A549 (cell line): ENCODE measurements at places on chromosomes 2 and 18.

DNA sequence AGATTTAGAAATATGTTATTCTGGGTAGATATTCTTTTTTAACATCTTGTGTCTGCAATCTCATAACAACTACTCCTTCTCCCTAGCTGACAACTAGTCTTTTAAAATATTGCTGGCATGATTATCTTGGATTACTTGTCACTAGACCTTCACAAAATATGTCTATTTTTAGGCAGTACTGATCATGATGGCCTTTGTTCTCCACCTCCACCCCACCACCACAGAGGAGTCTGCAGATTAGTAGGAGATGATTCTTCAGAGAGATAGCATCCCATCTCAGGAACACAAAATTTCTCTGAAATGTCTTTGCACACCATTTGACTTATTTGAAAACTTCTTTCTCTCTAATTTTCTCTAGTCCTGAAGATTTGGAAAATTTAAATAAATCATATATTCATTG lies 338.1 kb upstream of the SPHKAP start:
- DNase-seq, result no peak

DNA sequence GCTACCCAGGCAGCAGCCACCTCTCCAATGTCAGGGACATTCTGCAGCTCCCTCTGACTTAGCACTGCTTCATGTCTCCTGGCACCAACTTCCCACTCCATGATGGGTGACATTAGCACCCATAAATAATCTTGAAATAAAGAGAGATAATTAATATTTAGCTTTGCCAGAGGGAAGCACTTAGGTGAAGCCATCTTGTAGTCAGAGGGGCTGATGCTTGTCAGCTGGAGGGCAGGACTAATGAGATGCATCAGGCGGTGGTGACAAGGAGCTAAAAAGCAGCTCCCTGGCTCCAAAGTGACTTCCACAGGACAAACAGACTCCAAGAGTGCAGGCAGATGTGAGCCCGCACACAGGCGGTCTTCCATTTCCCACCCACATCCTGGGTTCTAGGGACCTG lies 153.0 kb upstream of the ID2 start:
- DNase-seq, result no peak

- no peak for DNase-seq
These were observed 97.6 kb downstream of the MYCN start for GRCh38 chr2:16037808-16038457.

DNA sequence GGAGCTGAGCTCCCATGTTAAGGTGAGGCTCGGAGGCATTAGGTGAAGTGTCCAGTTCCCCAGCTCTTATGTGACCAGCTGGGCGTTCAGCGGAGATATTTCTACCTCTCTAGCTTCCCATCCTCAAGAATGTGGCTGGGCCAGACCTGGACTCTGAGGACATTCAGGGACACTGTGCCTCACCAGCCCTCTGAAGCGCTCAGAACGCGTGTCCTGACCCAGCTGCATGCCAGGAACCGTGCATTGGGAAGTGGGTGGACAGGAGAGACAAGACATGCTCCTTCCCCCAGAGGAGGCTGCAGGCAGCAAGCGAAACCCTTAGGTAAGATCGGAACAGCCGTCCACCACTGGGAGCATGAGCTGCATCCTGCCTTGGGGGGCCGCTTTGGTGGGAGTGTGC lies 38.0 kb upstream of the GPAT2 start:
- no peak for DNase-seq

GRCh38 chr2:214069254-214069653 lies 341.6 kb upstream of the VWC2L start:
- peak; percentile 52 for DNase-seq

DNA sequence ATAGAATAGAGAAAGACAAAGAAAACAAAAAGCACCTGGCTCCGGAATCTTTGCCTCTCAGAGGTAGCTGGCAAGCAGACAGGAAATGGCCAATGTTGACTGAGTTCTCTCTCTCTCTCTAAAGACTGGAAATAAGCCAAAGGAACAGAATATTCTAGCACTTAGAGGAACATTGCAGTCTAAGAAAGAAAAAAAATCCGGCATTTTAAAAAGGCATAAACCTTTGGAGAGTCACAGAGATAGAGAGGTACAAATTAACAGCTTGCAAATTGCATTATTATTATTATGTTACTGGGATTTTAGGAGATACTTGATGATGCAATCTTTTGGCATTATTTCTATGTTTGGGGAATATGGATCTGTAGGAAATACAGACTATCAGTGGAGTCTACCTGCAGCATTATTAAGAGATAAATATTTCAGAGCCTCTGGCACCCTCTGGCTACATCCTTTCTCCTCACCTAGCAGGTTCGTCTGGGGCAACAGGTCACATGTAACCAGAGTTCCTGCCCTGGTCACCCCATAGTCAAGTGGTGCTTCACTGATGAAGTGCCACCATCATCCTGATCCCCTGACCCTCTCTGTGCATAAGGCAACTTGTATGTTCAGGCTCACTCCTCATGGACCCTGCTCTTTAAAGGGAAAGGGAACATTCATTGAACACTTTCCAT lies 318.9 kb upstream of the ACVR2A start:
- DNase-seq, result no peak

DNA sequence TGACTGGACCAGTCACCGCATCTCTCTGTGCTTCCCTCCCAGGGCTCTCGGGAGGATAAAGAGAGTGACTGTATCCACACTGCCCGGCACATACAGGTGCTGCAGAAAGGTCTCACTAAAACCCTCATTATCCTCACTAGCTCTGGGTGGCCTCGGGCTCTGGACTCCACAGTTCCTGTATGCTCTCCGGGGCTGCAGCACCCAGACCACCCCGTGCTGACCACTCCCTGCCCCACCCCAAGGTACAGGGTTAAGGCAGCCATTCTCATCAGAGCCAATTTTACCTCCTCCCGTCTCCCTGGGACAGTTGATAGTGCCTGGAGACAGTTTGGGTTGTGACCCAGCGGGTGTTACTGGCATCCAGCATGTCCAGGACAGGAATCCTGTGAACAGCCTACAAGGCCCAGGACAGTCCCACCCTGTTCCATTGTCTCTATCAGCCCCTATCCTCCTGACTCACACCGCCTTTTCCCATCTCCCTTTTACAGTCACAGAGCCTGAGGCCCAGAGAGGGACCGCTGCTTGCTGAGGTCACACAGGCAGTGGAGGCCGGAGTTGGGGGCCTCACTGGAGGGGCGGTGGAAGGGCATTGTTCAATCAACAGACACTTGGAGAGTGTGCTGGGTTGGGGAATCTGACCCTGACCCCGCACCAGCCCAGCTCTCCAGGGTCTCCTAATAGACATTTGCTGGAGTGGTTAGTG lies 1.7 kb downstream of the ZAP70 start:
- no peak for DNase-seq

DNA sequence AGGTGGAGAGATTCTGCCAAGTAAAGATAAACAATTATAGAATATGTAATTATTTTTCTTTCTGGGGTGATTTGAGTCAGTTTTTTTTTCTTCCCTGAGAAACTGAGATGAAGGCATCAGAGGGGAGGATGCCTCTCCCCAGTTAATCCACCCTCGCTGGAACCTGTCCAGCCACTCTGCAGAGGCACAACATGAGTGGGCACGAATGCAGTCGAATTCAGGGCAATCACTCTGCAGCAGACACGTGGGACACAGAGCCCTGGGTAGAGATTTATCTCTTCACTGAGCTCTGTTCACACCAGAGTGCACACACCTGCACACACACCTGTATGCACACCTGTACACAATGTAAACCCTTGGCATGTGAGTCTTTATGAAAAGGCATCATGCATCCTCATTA lies 154.2 kb downstream of the DCDC2C start:
- DNase-seq, result no peak

GRCh38 chr18:23982155-23983079 lies 32.1 kb upstream of the TTC39C start:
- peak; percentile 19 for DNase-seq

DNA sequence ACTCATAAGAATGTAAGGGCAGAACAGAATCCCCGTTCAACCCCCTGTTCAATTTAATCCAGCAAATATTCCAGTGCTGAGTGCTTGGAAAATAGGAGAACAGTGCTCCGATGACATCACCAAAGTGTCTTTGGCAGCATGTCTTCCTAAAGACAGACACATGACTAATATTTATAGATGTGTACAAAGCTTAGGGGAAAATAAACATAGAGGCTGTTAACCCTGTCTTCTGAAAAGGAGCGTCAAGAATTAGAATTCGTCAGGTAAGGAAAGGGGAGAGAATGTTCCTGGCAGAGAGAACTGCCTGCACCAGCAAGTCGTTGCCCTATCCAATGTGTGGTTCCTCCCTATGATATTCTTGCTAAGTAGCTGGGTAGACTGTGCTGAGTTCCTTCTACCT lies 72.7 kb downstream of the PLB1 start:
- DNase-seq, result no peak

DNA sequence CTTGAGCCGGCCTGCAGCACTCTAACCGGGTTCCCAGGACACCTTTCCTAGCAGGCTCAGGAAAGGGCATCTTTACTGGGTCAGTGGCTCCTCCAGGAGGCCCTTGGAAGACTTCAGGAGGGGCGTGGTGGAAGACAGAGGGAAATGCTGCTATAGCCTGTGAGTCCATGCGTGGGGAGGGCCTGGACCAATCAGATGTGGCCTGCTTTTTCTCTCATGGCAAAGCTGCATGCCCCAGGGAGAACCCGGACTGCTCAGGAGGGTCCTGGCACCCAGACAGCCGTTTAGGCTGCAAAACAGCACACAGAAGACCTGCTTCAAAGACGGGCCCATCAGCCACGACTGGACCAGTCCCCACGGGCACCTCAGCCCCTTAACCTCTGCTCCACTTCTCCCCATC lies 84.4 kb downstream of the EIPR1 start:
- DNase-seq, result no peak

- DNase-seq, result no peak
These were observed 178.3 kb upstream of the SERPINE2 start for GRCh38 chr2:224217233-224217961.

DNA sequence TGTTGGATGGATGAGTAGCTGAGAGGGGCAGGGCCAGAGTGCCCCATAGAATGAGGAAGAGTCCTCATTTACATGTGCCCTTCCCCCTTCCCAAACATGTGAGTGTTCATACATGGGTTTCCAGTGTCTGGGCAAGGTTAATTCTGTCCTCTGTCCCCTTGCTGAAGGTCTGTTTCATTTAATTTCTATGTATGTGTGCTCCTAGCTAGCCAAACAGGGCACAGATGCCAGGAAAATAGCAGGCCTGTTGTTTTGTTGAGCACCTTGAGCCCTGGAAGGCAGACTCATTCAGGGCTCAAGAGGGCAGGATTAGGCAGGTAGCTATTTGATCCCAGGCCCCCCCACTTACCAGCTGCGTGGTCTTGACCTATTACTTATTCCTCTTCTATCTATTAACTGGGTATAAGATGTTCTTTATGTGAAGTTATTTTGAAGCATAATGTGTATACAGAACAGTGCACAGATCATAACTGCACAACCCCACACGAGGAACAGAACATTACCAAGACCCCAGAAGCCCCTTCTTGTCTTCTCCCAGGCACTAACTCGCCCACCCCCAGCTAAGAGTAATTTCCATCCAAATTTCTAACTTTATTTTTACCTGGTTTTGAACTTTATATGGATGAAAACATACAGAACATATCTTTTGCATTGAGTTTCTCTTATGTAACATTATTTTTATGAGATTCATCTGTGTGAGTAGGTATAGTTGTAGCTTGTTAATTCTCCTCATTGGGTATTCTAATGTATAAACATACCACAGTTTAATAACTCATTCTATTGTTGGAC lies 164.3 kb downstream of the RPIA start:
- DNase-seq, result no peak

GRCh38 chr2:153971855-153972254 lies 100.1 kb downstream of the GALNT13 start:
- peak; percentile 35 for DNase-seq

- DNase-seq, result peak; percentile 53
These were observed 67.8 kb upstream of the EPAS1 start for GRCh38 chr2:46229134-46230063.

DNA sequence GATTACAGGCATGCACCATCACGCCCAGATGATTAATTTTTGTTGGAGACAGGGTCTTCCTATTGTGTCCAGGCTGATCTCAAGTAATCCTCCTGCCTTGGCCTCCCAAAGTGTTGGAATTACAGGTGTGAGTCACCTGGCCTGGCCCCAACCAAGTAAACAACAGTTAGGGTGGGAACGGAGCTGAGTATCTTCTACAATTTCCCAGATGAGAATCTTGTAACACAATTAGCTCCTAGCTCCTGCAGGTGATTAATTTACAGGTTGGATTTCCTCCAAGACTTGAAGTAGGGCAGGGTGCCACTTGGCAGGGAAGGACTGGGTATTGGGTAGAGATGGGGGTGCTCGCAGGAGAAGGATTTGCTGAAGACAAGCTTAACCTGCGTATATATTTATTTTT lies 17.8 kb downstream of the NLRC4 start:
- DNase-seq, result no peak

GRCh38 chr2:241946306-241947003 lies 76.9 kb downstream of the RTP5 start:
- no peak for DNase-seq

GRCh38 chr2:146992057-146992456 lies 852.8 kb upstream of the ACVR2A start:
- no peak for DNase-seq

- DNase-seq, result no peak
These were observed 217.7 kb upstream of the SMAD7 start for GRCh38 chr18:49168281-49168985.

DNA sequence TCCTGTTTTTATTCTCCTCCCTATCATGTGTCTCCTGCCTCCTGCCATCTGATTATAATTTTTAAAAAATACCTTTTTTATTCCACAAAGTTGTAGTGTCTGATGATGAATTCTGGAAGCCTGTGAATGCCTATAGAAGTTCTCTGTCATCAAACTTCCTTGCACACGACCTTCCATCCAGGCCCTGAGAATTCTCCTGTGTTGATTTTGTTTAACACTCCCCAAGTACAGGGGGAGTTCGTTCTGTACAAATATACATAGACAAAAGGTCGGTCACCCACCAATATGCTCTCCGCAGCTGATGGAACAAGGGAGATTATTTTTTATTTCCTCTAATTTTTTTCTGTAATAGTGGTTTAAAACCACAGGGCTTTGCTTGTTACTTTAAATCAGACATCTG lies 232.5 kb downstream of the PIEZO2 start:
- DNase-seq, result no peak

- DNase-seq, result no peak
These were observed 1.5 kb downstream of the CACNB4 start for GRCh38 chr2:152097290-152097800.

- DNase-seq, result no peak
These were observed 51.2 kb downstream of the MTERF4 start for GRCh38 chr2:241050624-241051577.

GRCh38 chr18:32759611-32760167 lies 13.1 kb downstream of the KLHL14 start:
- no peak for DNase-seq

- DNase-seq, result no peak
These were observed 105.4 kb downstream of the ACOXL start for GRCh38 chr2:110837446-110838409.
